ENCODE measurements at places on chromosomes 6 and 20. TPM values are rescaled to one million over a fixed set of nuclear protein-coding genes. Genes with fewer than 3 reads are reported as not detected.

Gene GTSF1L
- total RNA-seq = not detected

Gene SAMD10
- total RNA-seq = 0.78 TPM

GRCh38 chr6:148746363-148747144 is at the start of gene UST:
Gene UST, plus strand, starts transcription at chr6:148747030. Its CDS starts 401 bp downstream, at chr6:148747431.
- H3K4me1 ChIP-seq = peaks cover 26% of the 10 kb centered on the region
- H3K36me3 ChIP-seq = no peaks in the 10 kb centered on the region
- peak; percentile 82 for DNase-seq

DNA sequence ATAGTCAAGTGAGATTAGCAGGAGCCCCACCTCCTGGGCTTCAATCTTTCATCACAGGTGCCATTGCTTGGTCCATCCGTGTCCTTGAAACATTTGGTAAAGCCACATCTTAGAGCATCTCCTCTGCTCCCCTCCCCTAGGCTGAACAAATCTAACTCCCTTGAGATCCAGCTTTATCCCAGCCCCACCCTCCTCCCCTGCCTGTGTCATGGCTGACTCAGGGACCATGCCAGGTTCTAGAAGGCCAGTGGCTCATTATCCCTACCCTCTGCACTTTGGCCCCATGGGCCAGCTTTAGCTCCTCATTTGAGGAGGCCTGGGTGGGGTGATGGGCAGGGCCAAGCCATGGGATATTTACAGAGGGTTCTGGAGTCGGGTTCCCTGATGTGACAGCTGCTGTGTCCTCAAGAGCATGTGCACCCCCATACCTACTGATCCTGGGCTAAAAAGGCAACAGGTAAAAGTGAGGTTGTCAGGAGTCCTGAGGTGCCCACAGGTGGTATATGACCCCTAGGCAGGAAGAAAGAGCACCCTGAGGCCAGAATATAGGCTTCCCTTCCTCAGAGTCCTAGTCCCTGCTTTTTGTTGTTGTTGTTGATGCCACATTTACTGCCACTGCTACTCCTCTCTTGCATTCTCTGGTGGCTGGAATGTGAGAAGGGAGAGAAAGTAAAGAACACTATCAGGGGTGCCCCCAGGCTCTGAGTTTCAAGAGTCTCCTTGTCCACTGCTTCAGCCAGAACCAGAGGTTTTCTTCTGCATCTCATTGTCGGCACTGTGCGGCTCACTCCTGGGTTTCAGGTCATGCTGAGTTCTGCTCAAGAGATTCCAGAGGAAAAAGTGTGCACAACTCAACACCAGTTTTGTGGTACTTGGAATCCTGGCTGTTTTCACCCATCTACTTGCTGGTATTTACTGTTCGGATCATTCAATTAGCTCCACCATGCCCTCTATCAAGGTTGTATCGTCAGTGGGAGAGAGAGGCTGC is 228.4 kb downstream of the LRFN2 start:
- no peak overlapping the region for H3K4me3 ChIP-seq
- no peak overlapping the region for H3K27ac ChIP-seq
- H3K4me1 ChIP-seq = no peaks in the 10 kb centered on the region
- H3K27me3 ChIP-seq = no peaks in the 10 kb centered on the region
- no peaks in the 10 kb centered on the region for H3K36me3 ChIP-seq

Gene ENPP4
- 21.8 TPM for total RNA-seq

Gene TEAD3
- total RNA-seq = 68.3 TPM

GRCh38 chr6:163128324-163128723 is 286.2 kb upstream of the QKI start:
- H3K4me1 ChIP-seq = no peaks in the 10 kb centered on the region

DNA sequence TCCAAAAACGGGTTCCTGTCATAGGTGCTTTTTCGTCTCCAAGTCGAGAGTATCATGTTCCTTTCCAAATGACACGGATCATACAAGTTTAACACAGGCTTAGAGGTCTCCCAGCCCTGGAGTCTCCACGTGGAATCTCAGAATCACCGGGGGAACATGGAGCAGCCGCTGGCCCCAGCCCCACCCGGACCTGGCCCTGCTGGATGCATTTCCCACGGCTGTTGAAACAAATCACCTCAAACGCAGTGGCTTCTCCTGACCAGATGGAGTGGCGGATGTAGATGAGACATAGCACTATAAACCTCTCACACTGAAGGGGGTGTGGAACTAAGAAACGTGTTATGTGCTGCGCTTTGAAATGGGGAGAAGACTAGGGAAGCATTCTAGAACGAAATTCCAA is 70.0 kb upstream of the FRMD1 start:
- H3K36me3 ChIP-seq = no peaks in the 10 kb centered on the region
- H3K27me3 ChIP-seq = no peaks in the 10 kb centered on the region
- no peak for DNase-seq
- H3K27ac ChIP-seq = no peak overlapping the region
- H3K4me3 ChIP-seq = no peak overlapping the region

Gene SLC24A3
- 31.4 TPM for total RNA-seq

DNA sequence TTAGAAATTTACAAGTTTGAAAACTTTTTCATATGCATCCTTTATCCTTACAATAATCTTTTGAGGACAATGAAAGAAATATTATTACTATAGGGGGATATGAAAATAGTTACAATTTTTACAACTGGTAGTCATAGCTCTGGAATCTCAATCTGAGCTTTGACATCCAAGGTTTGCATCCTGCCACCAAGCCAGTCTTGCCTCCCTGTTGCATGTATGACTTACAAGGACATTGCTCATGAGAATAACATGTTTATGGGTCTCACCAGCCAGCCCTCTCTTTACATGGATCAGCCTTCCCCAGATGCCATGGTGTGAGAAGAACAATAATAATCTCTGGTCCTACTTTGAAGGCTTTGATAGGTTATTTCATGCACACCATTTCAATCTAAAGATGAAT is 67.5 kb downstream of the THEMIS start:
- no peaks in the 10 kb centered on the region for H3K4me1 ChIP-seq
- no peak overlapping the region for H3K27ac ChIP-seq
- no peak overlapping the region for H3K4me3 ChIP-seq
- H3K27me3 ChIP-seq = no peaks in the 10 kb centered on the region
- no peaks in the 10 kb centered on the region for H3K36me3 ChIP-seq

Gene LHFPL5
- not detected for total RNA-seq

Gene SLC17A1
- not detected for total RNA-seq

DNA sequence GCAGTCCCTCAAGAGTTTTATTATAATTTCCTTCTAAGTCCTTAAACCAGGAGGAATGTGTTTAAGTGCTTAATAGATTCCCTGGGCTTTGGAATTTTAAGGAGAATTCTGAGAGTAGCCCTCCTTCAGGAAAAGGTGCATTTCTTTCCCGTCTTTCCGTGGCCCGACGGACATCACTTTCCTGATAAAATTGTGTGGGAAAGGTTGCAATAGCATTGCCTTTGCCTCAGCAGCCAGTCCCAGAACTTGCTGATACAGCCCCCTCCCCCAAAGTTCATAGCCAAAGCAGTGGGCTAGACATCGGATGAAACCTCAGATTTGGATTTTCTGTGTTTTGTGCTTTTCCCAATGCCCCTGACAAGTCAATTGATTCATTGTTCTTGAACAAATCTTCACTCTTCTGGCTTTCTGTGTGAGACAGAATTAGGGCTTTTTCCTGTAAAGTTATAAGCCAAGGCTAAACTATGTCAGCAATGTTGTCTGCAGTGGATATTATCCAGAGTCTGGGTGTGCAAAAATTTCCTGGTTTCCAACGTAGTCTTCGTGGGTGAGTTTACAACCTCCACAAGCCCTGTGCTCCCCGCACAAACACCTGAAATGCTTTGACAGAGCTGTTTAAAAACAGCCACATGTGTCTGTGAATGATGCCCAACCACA is 1.1 kb upstream of the SMOC2 start:
- H3K36me3 ChIP-seq = no peaks in the 10 kb centered on the region
- no peaks in the 10 kb centered on the region for H3K27me3 ChIP-seq
- H3K4me3 ChIP-seq = peak overlapping the region; percentile 71
- DNase-seq = no peak
- H3K27ac ChIP-seq = peak overlapping the region; percentile 85
- H3K4me1 ChIP-seq = no peaks in the 10 kb centered on the region

DNA sequence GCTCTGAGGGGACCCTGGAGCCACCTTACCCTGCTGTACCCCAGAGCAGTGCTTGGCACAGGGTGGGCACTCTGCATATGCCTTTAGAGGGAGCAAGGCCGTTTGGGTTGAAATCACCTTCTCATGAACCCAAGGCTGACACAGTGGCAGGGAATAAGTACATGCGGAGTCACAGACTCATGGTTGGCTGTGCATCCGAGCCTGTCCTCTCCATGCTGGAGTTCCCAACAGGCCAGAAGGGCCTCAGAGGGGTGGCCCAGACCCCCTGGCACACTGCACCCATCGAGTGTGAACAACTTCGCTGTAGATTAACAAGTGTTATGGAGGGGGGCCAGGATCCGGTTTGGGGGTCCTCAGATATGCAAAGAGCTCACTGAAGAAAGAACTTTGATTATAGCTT is 21.0 kb upstream of the IRF4 start:
- no peaks in the 10 kb centered on the region for H3K27me3 ChIP-seq
- no peak overlapping the region for H3K4me3 ChIP-seq
- no peak for DNase-seq
- H3K27ac ChIP-seq = no peak overlapping the region
- H3K36me3 ChIP-seq = no peaks in the 10 kb centered on the region

DNA sequence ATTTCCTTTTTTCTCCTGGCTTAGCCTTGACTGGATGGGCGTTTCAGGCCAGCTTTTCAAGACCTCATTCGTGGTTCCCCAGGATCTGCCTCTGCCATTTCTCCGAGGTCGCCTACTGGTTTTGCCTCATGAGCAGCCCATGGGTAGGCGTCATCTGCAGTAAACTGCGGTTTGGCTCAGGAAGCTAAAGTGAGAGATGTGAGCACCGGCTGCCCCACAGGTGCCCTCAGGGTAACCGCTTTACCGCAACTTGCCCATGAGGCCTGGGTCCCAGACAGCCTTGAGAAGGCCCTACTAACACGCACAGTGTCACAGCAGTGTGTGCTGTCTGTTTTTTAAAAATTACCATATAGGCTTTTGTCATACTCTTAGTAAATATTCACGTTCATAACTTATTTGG is 53.4 kb upstream of the TBXT start:
- no peak overlapping the region for H3K4me3 ChIP-seq
- no peaks in the 10 kb centered on the region for H3K27me3 ChIP-seq
- no peaks in the 10 kb centered on the region for H3K36me3 ChIP-seq

Gene MEP1A
- not detected for total RNA-seq

Gene SLC17A9
- 18.8 TPM for total RNA-seq

Gene NOL4L
- total RNA-seq = 23.7 TPM

DNA sequence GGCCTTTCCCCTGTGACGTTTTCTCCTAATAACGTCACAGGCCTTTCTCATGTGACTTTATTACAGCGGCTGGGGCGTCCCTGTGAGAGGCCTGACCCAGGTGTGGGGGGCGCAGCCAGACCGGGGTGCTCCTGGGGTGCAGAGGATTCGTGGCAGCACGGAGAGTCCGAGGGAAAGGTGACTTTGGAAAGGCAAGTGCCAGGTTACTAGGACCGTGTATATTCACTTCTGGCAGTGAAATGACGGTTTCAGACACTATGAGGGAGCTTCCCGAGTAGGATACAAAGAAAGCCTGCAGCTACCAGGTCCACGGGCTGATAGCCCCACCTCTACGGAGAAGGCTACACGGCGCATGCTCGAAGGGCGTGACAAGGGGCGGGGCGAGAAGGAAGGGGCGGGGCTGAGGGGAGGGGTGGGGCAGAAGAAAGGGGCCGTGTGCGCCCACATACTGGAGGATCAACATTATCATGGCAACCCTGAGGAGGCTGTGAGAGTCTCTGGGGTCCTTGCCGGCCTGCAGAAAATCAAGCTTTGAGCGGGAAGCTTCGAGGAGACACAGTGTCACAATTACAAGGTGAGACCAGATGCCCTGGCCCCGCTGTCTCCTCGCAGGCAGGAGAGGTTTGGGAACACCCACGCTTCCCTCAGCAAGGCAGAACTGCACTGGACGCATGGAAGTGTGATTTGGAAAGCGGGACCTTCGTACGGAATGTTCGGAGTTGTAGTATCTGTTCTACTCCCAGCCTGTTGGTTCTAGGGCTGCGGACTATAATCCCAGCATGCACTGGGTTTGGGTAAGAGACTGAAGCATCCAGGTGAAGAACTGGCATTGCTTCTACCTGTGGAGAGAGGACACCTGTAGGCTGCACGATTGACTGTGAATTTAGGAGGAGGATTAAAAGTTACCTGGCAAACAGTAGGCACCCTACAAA is 54.4 kb upstream of the ZNF337 start:
- H3K27me3 ChIP-seq = no peaks in the 10 kb centered on the region
- H3K4me3 ChIP-seq = peak overlapping the region; percentile 79
- no peak overlapping the region for H3K27ac ChIP-seq
- no peaks in the 10 kb centered on the region for H3K36me3 ChIP-seq
- H3K4me1 ChIP-seq = no peaks in the 10 kb centered on the region

Gene TSPO2
- not detected for total RNA-seq

DNA sequence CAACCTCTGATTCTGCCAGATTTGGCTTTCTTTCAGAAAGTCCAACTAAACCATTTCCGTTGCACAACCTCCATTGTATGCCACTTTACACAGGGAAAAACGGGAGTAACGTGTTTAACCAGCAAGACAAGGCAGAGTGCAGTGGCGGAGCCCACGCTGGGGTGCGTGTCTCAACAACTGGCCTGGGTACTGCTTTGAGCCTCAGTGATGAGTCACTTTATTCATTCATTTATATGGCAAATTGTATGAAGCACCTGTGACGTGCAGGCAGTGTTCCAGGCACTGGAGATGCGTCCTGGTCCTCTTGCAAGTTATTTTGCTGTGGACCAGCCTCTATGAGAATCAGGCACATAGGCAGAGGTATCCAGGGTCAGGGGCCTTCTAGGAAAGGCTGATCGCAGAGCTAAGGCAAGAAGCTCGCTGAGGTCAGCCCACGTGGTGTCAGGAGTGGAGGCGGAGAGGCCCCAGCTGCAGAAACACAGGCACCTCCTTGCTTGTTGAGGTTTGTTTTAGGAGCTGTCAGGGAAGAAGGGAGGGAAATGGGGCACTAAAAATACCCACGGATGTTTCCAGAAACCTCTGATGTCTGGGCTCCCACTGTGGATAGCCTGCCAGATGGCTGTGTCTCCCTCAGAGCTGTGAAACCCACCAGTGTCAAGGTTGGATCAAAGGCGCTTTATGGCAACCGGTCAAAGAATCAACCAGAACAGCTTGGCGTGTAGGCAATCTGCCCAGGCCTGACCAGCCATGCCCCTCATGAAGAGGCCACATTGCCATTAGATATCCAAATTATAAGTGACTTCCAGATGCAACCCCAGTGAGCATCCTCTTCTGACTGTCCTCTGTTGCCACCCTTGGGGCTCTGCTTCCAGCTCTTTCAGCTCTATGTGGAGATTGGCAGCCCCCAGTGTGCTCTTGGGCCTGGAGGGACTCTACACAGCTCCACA is 157.2 kb downstream of the CD83 start:
- H3K27me3 ChIP-seq = no peaks in the 10 kb centered on the region
- H3K4me1 ChIP-seq = peaks cover 16% of the 10 kb centered on the region
- no peak overlapping the region for H3K27ac ChIP-seq
- no peaks in the 10 kb centered on the region for H3K36me3 ChIP-seq
- H3K4me3 ChIP-seq = no peak overlapping the region

DNA sequence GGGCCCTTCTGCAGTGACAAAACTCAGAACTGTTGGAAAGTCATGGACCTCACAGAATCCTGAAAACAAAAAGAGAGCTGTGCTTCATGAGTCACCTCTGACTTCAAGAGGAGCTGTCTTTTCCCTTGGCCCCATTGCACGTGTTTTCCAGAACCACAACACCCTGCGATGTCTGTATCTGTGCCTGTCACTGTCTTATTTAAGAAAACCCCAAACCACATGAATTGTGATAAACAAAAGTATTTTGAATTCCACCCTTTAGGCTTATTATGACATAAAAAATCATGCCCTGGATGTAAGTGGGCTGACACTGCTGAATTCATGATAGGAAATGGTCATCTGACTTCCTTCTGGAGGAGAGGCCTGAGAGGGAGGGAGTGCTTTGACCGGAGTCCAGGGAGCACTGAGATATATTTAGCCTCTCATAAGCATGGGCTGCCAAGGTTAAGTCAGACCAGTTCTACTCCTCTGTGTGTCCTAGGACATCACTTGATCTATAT is 96.4 kb upstream of the DUSP22 start:
- no peak for DNase-seq
- H3K4me3 ChIP-seq = no peak overlapping the region
- no peaks in the 10 kb centered on the region for H3K27me3 ChIP-seq
- H3K27ac ChIP-seq = no peak overlapping the region
- H3K36me3 ChIP-seq = no peaks in the 10 kb centered on the region

All from thoracic aorta (tissue), 2 donors.